Stimulated activated CD8-positive, alpha-beta memory T cell treated with anti-CD3 and anti-CD28 coated beads, Interleukin-7, amount 100 ng/mL, for 1 hour (primary cell): ENCODE measurements at places on chromosomes 5 and 9.

DNA sequence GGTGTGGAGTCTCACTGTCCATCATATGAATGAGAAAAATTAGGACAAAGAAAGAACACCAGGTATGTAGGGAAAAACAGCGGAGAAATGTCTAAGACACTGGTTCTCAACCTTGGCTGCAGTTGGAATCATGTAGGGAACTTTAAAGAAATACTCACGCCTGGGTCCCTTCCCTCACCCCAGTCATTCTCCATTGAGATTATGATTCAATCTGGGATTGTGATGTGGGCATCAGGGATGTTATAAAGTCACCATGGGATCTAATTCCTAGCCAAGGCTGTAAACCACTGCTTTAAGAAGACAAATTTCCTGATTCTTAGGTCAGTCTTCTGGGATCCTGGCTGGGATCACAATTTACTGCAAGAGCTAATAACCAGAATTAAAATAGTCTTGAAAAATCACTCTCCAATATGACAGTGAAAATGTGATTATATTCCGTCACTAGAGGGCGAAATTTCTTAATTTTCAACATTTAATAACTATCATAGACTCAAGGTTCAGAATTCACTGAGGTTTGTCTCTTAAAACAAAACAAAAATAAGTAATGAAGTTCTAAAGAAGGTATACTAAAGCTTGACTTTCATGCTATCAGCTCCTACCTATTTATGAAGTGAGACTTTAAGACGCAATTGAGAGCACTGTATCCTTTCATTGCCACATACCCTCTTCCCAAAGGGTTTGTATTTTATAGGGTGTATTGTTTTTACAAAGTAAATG, 60.5 kb downstream of the GLDC start:
- no peak for DNase-seq

DNA sequence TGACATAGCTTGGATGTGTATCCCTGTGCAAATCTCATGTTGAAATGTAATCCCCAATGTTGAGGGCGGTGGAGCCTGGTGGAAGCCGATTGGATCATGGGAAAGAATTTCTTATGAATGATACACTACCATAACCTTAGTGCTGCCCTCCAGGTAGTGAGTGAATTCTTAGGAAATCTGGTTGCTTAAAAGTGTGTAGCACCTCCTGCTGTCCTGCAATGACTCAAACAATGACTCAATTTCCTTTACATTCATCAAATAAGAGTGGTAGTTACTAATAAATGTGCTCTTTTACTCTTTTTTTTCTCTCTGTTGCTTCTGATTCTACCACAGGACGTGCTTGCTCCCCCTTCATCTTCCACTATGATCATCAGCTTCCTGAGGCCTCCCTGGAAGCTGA, 1696.0 kb upstream of the CDH9 start:
- no peak for DNase-seq

DNA sequence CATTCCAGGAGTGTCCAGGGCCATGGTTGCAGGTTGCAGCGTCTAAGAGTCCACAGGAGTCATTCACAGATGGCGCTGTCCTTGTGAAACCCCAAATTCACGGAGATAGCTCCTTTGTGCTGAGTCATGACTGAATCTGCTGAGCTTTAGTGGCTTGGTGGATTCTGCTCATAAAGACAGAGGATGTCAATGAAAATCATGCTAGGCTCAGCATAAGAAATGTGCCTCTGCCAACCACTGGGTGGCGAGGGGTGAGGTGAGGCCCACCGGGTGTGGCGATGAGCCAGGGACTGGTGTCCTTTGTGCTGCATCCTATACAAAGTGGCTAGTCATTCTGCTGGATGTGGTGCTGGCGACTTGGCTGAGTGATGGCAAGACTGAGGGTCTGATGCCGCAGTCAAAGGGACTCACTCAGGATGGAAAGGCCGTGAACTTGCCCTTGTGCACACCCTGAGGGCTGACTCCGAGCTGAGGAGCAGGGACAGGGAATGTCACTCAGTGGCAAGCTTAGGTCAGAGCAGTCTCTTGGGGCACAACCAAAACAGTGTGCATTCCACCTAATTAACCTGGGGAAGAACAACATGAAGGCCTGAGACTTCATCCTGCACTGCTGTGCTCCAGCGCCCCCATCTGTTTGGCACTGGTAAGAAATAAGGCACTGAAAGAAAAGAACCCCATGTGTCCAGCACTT, 71.5 kb downstream of the DAP start:
- no peak for DNase-seq

GRCh38 chr9:133843751-133844397, 105.7 kb upstream of the SARDH start:
- no peak for DNase-seq

DNA sequence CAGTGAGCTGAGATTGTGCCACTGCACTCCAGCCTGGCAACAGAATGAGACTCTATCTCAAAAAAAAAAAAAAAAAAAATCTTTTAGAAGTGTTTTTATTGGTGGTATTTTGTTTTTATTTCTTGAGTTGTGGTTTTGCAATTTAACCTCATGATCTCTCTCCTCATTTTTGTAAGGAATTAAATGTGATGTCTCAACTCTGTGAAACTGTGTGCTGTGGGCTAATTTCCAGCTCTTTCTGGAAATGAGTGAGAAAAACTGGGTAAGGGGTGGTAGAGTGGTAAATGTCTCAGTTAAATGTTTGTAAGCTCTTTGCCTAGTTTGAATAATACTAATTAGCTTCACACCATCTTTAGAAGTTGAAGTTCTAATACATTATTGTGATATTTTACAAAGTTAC, 29.0 kb downstream of the ACO1 start:
- no peak for DNase-seq
